ENCODE measurements at places on chromosomes 5 and 9.

DNA sequence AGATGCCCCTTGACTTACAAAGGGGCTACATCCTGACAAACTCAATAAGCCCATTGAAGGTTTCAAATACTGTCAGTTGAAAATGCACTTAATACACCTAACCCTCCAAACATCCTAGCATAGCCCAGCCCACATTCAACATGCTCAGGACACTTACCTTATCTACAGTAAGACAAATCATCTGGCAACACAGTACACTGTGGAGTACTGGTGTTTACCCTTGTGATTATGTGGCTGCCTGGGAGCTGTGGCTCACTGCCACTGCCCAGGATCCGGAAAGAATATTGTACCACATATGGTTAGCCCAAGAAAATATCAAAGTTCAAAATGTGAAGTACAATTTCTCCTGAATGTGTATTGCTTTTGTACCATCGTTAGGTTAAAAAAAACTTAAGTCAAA lies 562.2 kb downstream of the HTR1A start:
- no peak for DNase-seq

GRCh38 chr9:16689351-16689938 lies 181.0 kb downstream of the BNC2 start:
- DNase-seq: no peak

GRCh38 chr9:9819886-9820285 lies 792.9 kb downstream of the PTPRD start:
- DNase-seq: no peak

DNA sequence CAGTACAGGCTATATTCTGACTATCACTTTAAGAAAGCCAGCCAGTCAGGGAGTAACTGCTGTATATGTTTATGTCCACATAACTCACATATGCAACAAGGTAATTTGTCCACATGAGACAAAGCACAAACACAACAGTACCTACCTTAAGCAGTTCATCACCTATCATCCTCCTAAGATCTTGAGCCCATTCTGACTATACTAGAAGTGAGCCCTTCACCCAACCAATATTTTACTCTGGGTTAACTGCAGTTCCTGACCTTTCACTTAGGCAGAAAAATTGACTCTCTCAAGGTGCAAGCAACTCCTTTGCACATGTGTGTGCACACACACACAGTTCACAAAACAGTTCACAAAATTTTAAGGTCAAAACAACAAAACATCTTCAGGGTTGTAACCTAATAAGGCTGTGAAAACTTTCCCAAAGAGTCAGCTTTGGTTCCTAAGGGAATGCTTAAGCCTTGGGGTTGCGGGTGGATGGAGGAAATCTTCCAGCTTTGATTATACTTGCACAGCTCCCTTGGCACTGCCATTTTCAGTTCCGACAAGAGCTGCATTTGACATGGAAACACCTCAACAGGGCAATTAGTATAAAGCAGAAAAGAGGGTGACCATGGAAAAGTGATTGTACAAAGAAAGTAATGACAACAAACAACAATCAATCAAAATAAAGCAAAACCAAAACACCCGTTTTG lies 215.3 kb downstream of the NFIB start:
- no peak for DNase-seq

DNA sequence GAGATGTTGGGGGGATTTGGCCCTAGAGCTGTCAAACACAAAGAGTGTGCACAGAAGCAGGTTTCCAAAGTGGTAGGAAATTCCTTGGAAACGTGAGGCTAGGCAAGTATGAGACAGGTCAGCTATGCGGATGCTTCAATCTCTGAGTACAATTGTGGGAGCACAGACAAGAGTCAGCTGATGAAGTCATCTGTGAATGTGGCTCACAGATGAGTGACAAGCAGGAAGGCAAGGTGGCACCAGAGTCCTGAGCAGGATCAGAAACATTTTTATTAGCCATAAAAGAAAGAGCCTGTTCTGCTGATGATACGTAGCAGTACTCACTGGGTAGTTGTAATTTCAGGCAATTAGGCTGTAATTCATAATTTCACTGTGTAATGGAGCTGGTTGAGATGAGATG lies 117.0 kb downstream of the DCP2 start:
- no peak for DNase-seq

- no peak for DNase-seq
Measured at GRCh38 chr5:180115326-180116076, 43.9 kb upstream of the RNF130 start.

DNA sequence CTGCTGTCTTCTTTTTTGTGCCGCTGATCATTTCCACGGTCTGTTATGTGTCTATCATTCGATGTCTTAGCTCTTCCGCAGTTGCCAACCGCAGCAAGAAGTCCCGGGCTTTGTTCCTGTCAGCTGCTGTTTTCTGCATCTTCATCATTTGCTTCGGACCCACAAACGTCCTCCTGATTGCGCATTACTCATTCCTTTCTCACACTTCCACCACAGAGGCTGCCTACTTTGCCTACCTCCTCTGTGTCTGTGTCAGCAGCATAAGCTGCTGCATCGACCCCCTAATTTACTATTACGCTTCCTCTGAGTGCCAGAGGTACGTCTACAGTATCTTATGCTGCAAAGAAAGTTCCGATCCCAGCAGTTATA lies 17.1 kb downstream of the F2R start:
- DNase-seq: no peak

- DNase-seq: no peak
Measured at GRCh38 chr9:29740518-29740917, 2167.2 kb upstream of the C9orf72 start.

- DNase-seq: no peak
Measured at GRCh38 chr5:128436749-128437188, 101.3 kb downstream of the FBN2 start.

GRCh38 chr5:126445502-126446174 lies 22.4 kb downstream of the GRAMD2B start:
- DNase-seq: no peak

- no peak for DNase-seq
Measured at GRCh38 chr5:87229780-87230179, 37.9 kb upstream of the RASA1 start.

- DNase-seq: no peak
Measured at GRCh38 chr9:117290306-117290840, 124.5 kb downstream of the ASTN2 start.

- DNase-seq: no peak
Measured at GRCh38 chr5:81513473-81513872, 119.5 kb upstream of the ACOT12 start.

DNA sequence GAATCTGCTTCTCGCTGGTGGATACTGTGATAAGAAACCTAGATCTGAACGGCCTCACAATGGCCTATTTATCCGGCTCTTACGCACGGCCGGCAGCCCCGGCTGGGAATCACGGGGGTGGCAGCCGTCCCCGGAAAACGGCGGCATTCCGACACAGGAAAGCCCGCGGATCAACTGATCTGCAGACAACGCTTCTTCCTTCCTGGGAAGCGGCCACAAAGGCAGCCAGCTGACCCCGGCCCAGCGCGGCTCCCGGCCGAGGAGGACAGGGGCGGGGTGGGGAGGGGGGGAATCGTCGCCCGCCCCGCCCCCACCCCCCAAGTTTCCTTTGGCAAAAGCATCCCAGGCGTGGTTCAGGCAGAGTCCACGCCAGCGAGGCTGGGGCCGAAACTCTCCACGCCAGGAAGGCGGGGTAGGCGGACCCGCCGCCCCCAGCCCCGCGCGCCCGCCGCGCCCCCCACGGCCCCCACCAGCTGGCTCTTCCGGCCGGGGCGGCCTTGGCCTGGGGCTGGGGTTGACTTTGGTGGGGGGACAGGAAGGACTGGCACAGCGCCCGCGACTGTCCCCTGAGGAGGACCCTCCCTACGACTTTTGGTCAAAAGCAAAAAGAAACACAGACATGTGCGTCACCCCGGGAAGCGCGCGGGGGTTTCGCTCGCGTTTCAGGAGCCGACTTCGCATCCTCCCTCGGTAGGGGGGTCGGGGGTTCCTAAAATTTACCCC lies 247.7 kb upstream of the ANKRD55 start:
- DNase-seq: no peak

DNA sequence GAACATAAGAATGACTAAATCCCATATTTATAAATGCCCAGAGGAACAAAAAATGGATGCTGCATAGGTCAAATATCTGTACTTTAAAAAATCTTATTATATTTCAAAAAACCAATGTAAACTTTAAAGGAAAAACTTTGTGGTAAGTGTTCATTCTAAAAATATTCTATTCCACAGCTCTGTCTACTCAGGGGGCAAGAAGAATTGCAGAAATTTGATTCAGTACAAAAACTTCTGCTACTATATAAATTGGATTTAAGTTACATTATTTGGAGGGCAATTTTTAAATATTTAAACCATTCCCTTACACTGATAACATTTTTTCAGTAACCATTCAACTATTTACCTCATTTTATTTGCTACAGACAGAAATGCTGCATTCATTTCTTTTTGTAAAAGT lies 32.1 kb downstream of the NFIB start:
- DNase-seq: no peak

DNA sequence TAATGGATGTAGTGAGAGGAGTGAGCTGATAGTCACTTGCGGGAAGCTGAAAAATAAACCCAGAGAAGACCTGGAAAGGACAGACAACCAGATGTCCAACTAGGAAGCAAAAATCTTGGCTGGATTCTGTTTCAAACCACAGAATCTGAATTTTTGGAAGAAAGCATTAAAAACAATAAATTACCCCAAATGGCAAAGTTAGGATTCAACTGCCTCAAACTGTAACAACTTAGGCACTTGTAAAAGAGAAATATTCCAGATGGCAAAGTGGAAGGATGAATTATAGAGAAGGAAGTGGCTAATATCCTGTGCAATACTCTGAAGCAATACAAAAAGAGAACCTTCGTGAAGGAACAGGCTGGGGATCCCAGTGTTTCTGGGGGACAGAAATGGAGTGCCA lies 46.8 kb upstream of the SLIT3 start:
- no peak for DNase-seq

- no peak for DNase-seq
Measured at GRCh38 chr9:36128349-36128748, 8.2 kb upstream of the GLIPR2 start.

- DNase-seq: no peak
Measured at GRCh38 chr9:13351778-13352386, 72.4 kb upstream of the MPDZ start.

DNA sequence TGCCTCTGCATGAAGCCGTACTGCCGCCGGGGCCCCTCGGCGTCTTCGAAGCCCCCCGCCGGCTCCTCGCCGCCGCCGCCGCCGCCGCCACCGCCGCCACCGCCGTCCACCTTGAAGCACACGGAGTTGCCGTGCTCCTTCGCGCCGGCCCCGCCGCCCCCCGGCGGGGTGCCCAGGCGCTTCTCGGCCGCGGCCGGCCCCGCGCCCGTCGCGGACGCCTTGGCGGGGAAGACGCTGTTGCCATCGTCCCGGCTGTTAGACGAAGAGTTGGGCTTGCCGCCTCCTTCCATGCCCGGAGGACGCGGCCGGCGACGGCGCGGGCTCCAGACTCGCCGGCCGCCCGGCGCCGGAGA lies 400 bp downstream of the HCN1 start:
- DNase-seq: no peak

DNA sequence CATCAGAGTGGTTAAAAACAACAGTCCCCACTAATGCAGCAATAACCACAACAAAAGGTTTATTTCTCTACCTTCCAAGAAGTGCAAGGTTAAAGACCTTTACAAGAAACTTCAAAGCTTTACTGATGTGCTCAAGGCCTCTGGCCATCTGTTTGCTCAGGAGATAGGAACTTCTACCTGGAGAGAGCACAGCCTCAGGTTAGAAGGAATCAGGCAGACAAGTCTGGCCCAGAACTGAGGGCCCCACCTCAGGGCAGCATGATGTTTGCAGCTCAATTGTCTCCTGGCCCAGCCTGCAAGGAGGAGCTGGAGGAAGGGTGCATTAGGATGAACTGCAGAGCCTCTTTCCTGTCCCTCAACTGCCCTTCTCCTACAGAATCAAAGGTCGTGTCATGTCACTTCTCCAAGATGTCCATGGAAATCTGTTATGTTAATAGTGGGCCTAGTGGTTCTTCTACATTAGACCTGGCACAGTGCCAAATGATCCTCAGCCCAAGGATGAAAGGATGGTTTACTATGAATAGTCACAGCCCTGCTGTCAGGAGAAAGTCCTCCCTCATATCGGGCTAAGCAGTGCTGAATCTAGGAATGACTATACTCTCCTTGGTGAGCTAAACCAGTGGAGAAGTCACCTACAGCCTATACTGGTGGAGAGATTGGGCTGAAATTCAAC lies 98.9 kb upstream of the NTRK2 start:
- no peak for DNase-seq

DNA sequence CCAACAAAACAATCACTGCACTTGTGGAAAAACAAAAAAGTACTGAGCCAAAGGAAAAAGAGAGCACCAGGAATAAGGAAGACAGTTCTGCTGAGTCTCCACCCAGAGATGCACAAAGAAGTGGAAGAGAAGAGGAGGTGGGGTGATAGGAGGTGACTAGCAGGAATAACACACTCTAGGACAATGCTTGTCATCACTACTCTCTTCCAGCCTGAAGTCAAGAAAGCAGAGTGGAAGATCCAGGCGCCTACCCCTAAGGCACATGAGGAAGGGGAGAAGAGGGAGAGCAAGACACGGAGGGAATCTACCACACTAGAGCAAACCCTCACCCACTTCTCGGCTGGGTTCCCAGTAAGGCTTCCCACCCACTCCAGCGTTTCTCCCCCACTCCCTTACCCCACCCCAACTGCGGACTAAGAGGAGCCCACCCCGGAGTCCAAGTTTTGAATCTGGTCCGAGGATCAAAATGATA lies 1.7 kb downstream of the SLIT3 start:
- no peak for DNase-seq

DNA sequence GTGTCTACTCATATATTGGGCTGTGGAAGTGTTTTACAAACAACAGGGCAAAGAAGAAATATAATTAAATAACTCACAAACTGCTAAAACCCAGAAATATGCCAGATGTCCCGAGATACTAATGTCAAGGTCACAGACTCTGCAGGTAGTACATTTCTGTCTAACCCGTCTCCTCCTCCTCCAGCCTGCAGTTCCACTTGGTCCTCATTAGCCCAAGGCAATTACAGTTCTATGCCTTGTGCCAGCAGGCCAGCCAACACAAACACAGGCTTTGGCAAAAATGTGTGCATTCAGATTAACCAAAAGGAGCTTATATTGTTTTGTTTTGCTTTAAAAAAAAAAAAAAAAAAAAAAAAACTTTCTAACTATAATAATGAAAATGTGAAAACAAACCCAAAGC lies 148.8 kb downstream of the MYO10 start:
- no peak for DNase-seq

DNA sequence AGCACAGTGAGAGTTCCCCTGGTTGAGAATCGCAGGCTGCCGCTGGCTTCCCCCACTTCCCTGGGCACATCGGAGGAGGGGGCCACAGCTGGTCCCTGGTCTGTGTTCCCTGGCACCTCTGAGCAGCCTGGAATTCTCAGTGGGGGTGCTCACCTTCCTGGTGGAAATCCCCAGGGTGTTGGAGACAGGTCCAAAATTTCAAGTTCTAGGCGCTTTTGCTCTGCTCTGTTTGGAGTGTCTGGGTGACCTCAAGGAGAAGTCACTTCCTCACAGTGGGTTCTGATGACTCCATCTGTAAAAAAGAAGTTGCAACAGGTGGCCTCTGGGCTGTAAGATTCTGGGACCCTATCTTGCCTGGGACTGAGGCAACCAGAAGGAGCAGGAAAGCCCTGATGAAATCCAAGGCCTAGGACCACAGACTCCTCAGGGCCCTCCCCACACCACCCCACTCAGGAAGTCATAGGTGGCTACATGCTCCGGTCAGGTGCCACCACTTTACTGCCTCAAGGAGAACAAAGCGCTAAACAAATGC lies at the start of gene TRAF1:
Gene TRAF1, minus strand, starts transcription at position 400 of the 532 bp plus-strand sequence. CDS start 721 bp downstream, outside the sequence.
- no peak for DNase-seq

- no peak for DNase-seq
Measured at GRCh38 chr9:114029311-114030170, 48.6 kb downstream of the AMBP start.
